Stimulated activated memory B cell treated with anti-CD40 and anti-IgM and Interleukin-4, amounts not matched to agents 10 μg/mL and 1 μg/mL and 100 μg/mL, for 72 hours (primary cell): ENCODE measurements at places on chromosomes 2 and 18.
A peak's percentile ranks its signal among the peaks of the same experiment; 100 is the strongest.

DNA sequence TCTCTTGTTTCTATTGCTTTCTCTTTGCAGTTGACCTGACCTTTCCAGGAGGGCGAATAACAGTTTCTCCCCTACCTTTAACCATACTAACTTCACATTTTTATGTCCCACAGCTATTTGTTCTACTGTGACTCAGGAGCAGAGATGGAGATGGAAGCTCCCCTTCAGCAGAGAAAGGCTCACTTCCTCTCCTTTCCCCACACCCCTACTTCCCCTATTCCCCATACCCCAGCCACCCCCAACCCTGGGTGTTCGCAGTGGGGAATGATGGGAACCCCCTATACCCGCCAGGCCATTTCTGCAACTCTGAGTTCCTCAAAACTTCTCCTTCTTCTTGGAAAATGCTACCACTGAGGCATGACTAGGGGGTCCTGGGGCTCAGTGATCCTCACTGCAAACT lies 285.4 kb upstream of the MGAT5 start:
- ATAC-seq, result peak; percentile 74

GRCh38 chr2:37412231-37412630 lies 67.8 kb downstream of the QPCT start:
- ATAC-seq, result no peak

DNA sequence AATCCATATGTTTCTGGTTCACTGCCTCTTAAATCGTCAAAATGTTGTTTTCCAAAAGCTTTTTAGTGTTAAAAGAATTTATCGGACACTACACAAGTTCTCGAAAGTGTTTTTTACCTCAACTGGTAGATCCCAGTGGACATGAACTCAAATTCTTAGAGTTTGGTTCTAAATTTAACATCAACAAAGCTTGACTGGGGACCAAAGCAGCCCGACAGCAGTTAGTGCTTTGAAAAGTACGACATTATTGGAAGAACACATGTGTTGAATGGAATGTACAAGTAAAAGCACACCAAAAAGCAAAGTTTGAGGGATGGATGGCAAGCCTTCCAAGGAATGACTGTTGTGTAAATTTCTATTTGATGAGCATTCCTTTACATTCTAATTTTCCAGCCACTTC lies 803.9 kb upstream of the POU3F3 start:
- ATAC-seq, result no peak

- ATAC-seq, result no peak
These were observed 32.8 kb upstream of the LGALSL start for GRCh38 chr2:64421201-64421600.

GRCh38 chr18:75198036-75198435 lies 10.9 kb downstream of the PTGR3 start:
- ATAC-seq, result no peak

- ATAC-seq, result no peak
These were observed 27.2 kb upstream of the BBS5 start for GRCh38 chr2:169452080-169452479.

DNA sequence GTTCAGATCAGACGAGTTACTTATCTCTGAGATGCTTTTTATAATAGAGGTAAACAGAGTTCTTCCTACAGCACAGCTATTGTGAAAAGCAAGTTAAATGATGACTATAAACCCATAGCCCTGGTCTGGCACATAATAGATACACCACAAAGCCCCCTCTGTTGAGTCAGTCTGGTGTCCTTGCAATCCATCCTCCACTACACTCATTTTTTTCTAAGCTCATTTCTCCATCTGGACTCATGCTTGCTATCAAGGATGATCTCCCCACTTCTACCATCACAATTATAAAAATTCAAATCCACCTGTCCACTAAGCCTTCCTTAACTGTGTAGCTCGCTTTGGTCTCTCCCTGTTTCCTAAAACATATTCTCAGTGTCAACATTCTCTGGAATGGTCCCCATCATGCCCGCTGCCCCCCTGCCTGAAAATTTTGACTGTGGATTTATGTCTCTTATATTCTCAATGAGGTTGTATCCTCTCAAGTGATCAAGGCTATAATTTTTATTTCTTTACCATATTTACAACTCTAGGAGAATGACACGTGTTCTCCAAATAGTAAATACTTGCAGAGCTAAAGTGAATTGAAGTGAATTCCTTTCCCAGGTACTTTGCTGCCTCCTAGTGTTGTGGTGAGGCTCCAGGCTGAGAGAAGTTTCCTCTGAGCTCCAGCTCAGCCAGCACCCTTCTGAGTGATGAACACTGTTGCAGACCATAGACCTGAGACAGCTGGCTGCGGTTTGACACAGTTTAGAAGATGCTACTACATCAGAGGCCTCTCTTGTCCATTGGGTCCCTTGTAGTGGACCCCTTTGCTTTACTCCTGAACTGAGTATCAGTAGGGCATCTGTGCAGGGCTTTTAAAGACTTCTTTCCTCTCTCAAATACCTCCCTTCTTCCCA lies 108.7 kb downstream of the DPP10 start:
- ATAC-seq, result peak; percentile 42

- no peak for ATAC-seq
These were observed 72.2 kb upstream of the PHLPP1 start for GRCh38 chr18:62643181-62643580.

GRCh38 chr2:168136392-168136977 lies 110.9 kb downstream of the STK39 start:
- ATAC-seq, result no peak
